ENCODE measurements at places on chromosomes 2 and 18.

GRCh38 chr2:16335604-16335930 lies 330.1 kb downstream of the CYRIA start:
- DNase-seq = no peak

DNA sequence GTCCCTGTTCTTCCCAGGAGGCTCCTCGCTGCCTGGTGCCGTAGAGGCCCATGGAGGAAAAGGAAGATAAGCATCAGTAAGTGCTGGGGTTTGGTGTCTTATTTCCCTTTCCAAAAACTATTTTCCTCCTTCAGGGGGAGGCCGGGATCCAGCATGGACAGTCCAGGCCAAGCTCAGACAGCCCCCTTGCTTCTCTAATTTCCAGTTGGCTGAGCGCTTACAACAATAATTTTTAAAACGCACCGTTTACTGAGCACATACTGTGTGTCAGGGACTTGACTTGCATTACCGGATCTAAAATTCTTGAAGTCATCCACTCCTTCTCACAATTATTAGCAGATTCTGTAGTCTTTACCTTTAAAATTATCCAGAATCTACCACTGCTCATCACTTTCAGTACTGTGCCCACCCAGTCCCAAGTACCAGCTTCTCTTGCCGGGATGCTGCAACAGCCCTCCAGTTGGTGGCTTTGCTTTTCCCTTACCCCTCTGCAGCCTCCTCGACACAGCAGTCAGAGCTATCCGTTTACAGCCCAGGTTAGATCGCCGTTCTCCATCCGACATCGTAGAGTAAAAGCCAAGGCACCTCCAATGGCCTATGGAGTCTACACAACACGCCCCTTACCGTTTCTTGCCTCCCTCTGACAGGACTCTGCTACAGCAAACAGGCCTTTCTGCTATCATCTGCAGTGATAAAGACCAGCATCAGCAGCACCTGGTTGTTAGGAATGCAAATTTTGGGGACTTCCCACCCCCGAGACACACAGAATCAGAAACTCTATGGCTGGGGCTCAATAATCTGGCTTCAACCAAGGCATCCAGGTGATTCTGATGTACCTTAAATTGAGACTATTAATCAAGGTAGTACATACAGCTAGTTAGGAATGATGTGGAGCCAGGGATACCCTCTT lies 75.2 kb upstream of the TSPYL6 start:
- no peak for DNase-seq

DNA sequence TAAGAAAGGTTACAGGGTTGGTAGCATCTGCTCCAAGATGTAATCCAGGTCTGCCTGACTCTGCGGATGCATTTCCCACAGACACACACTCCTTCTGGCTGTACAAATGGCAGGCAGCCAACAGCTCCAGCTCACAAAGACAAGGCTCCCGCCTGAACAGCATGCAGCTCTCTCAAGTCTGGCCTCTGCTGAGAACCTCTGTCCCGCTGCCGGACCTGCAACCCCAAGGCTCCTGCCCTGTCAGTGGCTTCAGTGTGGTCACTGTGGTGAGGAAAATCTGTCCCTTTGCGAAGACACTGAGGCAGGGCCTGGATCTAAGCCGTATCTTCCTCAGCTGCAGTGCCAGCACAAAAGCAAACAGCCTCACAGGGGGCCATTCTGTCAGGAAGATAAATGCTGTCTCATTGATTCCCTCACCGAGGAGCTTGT lies 469.3 kb upstream of the MEX3C start:
- peak; percentile 20 for DNase-seq

- no peak for DNase-seq
These were observed 4.1 kb downstream of the SRSF7 start for GRCh38 chr2:38747007-38747424.

All from left ventricle myocardium inferior (tissue), 1 donor.